ENCODE measurements at places on chromosomes 12 and 14.

GRCh38 chr14:68807148-68807600, 14.3 kb upstream of the ZFP36L1 start:
- DNase-seq, result no peak

GRCh38 chr14:102829016-102829548, 51.8 kb downstream of the TRAF3 start:
- peak; percentile 73 for DNase-seq

DNA sequence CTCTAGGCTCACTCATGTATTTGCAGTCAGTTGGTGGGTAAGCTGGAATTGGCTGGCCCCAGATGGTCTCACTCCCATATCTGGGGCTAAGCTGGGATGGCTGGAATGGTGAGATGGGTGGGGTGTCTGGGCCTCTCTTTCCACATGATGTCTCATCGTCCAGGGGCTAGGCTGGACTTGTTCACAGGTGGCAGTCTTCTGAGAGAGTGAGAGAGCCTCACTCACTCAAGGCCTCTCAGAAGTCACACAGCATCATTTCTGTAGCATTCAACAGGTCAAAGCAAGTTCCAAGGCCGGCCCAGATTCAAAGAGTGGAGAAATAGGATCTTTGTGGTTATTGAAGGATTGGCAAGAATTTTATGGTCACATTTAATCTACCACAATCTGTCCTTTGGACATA, 102.7 kb downstream of the UNC79 start:
- DNase-seq, result no peak

GRCh38 chr14:79721399-79722084, 489.8 kb downstream of the DIO2 start:
- no peak for DNase-seq

GRCh38 chr14:59189091-59189785, 771 bp downstream of the DAAM1 start:
- DNase-seq, result no peak

Measured in NCI-H2081 treated with DMSO at 0.1 percent for 48 hours (cell line).